Right ventricle myocardium superior (tissue), 1 donor: ENCODE measurements at places on chromosomes 2 and 18.

GRCh38 chr2:224077773-224078507, 38.9 kb upstream of the SERPINE2 start:
- DNase-seq = no peak

DNA sequence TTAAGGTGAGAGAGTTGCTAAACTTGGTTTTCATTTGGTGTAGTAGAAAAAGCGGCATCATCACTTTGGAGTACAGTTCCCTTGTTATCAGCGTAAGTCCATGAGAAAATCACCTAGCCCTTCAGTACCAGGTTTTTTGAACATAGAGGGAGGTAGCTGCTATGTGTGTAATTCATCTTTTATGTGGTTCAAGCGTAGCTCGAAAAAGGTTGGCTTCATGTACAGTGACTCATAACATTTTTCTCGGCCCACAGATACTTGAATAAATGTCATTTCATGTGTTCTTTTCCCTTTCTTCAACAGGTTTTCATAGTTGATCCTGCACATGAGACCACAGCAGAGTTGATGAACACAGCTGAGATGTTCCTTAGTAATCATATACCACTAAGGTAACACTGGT, 43.6 kb downstream of the UGGT1 start:
- no peak for DNase-seq

DNA sequence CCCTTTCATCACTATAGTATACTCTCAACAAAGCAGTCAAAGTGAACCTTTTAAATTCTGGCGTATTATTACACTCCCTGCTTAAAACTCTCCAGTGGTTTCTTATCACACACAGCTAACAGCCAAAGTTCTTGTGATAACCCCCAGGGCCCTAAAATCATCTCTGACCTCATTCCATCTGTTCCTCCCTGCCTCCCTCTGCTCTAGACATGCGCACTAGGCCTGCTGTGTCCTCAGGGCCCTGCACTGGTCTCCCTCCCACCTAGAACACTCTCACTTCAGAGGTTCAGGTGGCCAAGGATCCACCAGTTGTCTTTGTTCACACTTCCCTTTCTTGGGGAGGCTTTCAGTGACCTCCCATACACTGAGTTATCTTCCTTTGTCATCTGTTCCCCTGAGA, 603.4 kb downstream of the DSC3 start:
- DNase-seq = no peak

DNA sequence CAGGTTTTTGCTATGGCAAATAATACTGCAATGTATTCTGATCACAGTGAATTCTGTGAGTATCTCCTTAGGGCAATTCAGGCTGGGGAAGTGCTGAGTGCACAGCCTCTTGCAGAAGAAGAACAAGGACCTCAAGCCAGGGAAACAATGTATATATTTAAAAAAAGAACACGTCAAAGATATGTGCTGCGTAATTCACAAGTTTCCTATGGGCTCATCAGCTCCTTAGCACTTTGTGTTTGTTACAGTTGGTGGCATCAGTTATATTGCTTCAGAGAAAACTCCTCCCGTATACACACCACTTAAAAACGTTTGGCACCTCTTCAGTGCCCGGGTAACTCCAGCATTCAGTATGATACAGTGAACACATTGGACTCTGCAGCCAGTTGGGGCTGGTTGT, 16.5 kb upstream of the MARCO start:
- no peak for DNase-seq

DNA sequence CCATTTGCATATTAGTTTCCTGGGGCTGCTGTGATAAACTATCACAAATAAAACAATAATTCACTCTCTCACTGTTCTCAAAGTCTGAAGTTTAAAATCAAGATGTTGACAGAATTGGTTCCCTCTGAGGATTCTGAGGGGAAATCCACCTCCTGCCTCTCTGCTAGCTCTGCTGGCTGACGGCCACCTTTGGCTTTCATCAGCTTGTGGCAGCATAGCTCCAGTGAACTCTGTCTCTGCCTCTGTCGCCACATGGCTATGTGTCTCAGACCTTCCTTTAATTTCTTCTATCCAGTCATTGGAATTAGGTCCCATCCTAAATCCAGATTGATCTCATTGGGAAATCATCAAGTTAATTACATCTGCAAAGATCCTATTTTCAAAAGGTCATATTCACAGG, 38.9 kb upstream of the TRIM43 start:
- peak; percentile 77 for DNase-seq

DNA sequence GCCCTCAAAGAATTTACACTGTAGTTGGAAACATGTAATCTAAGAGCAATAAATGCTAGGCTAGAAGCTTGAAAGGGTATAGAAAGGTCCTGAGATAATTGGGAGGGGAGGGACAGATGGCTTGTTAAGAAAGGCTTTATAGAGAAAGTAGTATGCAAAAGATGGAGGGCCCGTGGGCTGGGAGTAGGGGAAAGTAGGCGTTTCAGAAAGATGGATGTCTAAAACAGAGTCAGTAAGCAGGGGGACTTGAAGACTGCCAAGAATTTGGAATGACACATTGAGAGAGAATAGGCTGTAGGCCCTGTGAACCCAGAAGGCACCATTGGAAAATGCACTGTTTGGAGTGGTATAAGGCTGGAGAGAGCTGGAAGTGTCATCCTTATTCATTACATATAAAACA, 822 bp downstream of the PSMG2 start:
- no peak for DNase-seq

GRCh38 chr2:212618636-212619035, 80.0 kb upstream of the ERBB4 start:
- DNase-seq = no peak

GRCh38 chr2:226995625-226996041, 159.8 kb downstream of the RHBDD1 start:
- DNase-seq = peak; percentile 59

- no peak for DNase-seq
These were observed 259.4 kb downstream of the RAD51AP2 start for GRCh38 chr2:17258861-17259260.

- DNase-seq = peak; percentile 90
These were observed 36.0 kb upstream of the CD207 start for GRCh38 chr2:70871398-70872211.

GRCh38 chr2:15363734-15364133, 197.4 kb downstream of the NBAS start:
- DNase-seq = no peak

DNA sequence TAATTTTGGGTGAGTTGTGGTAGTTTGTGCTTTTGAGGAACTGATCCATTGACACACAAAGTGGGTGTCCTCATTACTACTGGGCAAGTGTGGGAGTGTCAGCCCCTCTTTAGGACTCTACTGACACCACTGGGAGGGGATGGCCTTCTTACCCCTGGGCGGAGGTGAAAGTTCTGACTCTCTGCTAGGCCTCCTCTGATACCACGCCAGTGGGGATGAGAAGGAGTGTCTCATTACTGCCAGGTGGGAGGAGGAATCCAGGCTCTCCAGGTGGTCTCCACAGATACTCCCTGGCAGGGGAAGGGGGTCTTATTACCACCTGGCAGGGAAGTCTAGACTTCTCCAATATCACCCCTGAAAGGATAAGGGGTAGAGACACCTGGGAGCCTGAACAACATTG, 9.1 kb downstream of the LCLAT1 start:
- no peak for DNase-seq

DNA sequence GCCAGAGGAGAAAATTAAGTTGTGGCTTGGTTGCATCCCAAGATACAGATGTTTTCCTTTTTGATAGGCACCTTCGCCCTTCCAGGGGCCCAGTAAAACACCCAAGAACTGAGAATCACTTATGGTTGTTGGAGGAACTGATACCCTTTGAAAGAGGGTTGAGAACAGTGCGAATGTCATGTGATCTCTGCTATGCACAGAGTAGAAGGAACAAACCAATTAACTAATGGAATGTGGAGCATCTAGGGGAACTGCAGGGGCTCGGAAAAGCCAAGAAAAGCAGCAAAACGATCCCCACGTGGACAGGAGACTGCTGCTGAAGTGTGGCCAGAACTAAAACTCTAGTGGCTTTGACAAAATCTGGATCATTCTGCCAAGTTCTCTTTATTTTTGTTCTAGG, 58.8 kb downstream of the APOB start:
- no peak for DNase-seq

DNA sequence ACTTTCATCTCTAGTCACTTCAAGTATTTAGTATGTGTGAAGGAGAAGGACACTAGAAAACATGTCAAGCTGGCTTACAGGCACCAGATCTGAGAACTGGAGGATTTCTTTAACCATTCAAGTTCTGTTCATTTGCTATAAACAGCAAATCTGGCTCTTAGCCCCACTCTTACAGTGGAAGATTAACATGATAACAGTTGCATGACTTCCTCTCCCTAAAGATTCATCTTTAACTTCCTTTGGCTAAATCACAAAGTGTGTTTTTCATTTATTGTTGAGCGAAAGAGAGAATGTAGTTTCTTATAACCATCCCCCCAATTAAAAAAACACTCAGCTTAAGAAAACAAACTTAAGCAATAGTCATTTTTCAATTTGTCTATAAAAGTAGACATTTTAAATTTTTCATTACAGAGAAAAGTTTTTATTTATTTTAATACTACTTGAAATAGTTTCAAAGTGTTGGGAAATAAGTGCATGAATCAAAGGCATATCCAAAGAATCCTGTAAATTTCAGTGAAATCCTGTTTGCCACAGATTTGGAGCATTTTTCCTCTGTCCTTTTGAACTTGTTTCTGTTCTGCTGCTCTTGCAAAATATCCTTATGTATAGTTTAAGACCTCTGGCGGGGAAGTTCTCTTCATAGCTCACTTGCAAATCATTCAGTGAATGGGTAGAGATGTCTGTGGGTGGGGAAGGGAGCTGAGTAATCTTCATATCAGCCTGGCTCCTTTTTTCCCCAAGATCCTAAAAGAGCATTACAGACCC, 241.0 kb upstream of the RBBP8 start:
- DNase-seq = no peak

DNA sequence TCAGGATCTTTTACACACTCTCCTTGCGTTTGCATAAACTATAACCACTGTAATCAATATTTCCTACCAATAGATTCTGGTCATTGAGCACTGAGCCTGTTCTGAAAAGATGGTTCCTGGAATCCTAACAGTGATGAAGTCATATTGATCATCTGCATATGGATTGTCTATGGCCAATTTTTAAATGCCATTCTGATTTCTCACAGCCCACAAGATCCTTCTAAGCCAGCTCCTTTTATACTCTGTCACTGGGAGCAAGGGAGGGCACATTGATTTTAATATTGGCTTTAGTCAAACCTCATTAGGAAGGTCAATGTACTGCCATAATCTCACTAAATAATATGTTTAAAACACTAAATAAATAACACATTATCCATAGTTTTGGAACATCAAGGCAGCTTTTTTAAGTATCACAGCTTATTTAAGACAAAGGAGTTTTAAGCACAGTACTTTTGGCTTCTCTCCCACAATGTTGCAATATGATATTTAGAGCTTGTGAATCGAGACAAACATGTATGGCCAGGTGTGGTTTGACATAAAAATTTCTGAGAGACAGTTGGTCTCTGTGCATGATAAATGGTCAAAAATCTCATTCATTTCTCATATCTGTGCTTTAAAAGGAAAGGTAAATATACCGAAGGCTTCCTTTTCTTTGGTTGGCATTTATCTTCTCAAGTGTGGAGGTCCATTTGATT, 267.3 kb downstream of the MTX2 start:
- DNase-seq = no peak

GRCh38 chr2:206160125-206160806, 571 bp downstream of the EEF1B2 start:
- DNase-seq = no peak

GRCh38 chr2:203799908-203800307, 67.7 kb upstream of the CTLA4 start:
- DNase-seq = no peak

DNA sequence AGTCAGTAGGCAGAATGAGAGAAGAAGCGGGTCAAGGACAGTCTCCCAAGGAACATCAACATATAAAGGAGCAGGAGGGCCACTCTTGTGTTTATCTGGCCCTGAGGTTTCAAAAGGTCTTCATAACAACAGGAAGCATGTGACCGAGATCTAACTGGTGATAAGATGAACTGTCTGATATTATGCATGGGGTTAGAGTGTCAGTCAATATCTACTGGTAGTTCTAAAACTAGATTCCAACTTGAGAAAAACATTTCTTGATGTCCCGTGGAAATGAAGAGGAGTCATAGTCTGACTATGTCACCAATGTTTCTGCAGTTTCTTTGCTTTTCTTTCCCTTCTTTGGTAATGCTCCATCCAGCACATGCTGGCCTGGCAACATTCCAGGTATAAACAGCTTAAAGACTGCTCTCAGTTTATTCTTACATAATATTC, 77.5 kb upstream of the ITPRID2 start:
- no peak for DNase-seq

- no peak for DNase-seq
These were observed 16.3 kb downstream of the FOSL2 start for GRCh38 chr2:28408764-28409599.

GRCh38 chr2:88230911-88231310, 60.8 kb downstream of the THNSL2 start:
- DNase-seq = no peak

DNA sequence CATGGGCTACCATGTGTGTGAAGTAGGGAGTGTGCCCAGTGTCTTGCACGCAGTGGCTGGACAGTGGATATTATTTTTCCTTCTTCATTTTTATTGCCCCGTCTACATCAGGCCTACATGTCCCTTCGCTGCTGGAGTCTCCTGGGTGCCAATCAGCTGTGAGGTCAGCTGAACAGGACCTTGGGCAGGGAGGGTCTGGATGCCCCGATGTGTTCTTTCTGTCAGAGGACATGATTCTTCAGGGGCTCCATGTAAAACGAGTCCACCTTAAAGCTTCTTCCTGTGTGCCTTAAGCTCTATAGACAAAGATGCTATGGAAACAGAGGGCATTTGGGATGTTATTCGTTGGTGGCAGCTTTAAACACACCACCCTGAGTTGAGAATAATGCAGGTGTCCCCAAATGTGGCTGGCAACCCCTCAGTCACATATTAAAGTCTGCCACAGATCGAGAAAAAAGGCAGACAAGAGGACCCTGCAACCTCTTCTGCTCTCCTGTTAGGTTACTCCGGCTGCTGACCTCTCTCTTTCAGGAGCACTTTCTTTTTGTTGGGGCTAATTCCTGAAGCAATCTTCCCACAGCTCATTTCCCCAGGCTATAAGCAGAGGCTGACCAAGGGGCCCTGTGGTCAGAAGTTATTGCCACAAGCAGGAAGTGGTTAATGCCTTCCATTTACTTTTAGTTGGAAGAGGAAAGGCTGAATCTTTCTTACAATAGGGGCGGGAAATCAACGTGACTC, 20.0 kb downstream of the GREB1 start:
- DNase-seq = no peak

DNA sequence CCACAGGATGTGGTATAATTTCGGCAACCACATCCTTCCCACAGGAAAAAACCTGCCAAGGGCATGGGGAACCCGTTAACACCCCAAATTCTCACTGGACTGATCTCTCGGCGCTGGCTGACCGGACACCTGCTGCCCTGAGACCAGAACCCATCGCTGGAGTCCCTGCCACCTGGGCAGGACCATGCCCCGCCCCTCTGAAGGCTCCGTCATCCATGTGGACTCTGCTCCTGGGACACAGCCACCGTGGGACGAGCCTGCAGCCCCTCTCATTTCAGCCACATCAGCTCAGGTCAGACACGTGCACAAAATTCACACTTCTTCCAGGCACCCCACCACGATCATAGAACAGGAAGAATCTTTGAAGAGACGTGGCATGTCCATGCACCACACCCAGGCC, 108.2 kb downstream of the ZNF516 start:
- no peak for DNase-seq
